BJ (cell line): ENCODE measurements at places on chromosomes 4 and X.

DNA sequence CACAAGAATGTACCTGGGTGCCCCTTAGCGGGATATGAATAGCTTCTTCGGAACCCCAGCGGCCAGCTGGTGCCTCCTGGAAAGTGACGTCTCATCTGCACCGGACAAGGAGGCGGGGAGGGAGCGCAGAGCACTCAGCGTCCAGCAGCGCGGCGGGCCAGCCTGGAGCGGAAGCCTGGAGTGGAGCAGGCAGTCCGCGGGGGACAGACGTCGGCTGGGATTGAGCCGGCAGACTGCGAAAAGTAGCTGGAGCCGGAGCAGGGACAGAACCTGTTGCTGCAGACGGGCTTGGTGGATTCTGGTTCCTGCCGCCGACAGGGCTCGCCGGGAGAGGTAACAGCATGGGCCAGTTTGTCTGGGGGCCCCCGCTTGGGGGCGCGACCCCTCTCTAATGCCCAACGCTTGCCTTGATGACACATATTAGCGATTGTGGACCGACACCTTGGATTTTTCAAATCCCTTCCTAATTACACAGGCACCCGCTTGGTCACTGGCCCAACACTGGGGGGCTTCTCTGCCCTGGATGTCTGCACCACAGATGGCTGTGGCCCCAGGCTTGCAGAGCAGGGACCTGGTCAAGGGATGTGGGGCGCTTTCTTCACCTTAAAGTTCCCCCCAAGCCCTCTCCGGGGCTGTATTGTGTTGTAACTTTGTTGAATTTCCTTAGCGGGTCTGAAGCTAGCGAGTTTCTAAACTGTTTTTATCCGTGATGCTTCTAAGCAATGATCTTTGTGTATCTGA, at the start of gene NPFFR2:
NPFFR2 (plus strand) TSS at position 133 of the 741 bp plus-strand sequence. CDS start 96,592 bp downstream, outside the sequence.
- DNase-seq: no peak

GRCh38 chrX:74911494-74911893, 13.8 kb downstream of the NEXMIF start:
- DNase-seq: no peak

GRCh38 chr4:58935332-58935731, 1825.1 kb upstream of the IGFBP7 start:
- no peak for DNase-seq

DNA sequence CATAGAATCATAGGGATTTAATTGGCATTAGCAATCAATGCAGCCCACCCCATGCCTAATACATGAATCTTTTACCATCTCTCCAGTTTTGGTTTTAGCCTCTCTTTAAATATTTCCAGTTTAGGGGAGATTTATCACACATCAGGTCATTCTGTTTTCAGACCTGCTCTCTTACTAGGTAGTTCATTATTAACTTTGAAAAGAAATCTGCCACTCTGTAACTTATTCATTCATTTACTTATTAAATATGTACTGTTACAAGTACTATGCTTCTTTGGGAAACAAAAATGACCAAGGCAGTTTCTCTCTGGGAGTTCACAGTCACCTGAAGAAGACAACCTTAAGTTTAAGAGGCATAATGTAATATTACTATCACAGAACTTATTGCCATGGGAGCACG, 62.1 kb downstream of the USO1 start:
- no peak for DNase-seq

DNA sequence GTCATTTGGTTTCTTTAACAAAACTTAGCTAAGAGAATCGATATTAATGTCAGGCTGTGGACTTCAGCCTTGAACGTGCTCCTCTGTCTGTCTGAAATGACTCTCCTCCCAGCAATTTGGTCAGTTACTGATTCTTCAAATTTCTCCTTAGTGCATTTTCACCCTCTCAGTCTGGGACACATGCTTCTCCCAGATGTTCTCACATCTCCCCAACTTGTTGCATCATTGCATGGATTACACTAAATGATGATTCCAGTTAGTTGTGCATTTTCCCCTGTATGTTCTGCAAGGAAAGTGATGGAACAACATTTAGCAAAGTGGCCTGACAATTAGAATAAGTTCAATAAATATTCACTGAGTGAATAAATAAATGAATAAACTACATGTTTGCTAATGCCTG, 94.4 kb downstream of the NLGN4X start:
- no peak for DNase-seq

DNA sequence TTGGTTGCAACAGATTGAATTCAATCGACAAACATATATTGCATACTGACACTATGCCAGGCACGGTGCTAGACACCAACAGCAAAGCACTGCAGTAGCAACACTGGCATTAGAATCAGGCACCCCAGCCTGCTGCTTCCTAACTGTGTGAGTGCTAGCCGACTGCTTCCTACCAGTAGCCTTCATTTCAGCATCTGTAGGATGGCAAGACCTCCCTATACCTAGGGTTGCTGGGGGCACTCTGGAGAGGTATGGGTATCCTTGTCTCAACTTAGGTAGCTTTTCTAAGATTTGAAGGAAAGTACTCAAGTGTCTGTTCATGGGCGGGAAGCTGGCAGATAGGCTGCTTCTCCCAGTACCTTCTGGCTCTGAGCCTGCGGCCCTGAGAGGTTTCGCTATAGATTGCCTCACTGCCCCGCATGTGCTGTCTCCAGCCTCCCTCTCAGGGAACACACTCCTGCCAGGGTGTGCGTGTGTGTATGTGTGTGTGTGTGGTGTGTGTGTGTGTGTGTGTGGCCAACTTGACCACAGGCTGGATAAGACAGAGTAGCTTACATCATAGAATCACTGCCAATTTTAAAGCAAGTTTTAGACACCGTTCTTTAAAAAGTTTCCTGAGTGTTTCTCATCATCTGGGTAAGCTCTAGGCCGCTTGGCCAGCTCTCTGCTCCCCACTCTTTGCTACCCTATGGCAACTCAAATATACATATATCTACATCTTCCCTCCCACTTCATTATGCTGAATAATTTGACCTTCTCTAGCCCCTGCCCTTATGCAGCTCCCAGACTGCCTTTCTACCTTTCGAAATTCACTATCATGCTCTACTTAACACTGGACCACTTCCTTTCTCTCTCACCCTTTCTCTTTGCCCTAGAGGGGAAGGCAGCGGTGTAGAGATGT, 97.0 kb upstream of the PJA1 start:
- no peak for DNase-seq

DNA sequence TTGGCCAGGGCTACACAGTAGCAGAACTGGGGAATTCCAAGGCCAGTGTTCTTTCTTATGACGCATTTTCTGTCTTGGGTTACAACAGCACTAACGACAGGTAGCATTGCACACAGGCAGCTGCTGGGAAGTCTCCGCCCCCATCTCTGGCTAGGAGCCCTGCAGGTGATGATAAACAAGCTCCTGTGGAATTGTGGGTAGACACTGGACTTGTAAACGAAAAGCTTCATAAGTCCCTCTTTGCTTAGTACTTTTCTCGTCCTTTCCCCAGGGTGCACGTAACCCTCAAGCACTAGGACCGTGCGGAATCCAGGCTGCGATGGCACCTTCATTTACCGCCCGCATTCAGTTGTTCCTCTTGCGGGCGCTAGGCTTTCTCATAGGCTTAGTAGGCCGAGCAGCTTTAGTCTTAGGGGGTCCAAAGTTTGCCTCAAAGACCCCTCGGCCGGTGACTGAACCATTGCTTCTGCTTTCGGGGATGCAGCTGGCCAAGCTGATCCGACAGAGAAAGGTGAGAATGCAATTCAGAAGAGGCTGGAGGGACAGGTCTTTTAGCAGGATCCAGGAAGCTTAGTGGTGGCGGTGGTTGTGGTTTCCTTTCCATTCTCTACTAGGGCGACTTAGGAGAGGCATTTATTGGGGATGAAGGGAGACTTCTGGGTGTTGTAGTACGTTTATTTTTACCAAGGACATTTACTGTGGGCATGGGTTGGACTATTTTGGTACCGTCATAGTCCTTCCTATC, at the start of gene FAAH2:
FAAH2 (plus strand) TSS at position 200 of the 745 bp plus-strand sequence; CDS start at position 320, 120 bp downstream.
- no peak for DNase-seq

GRCh38 chr4:113687067-113687718, 74.3 kb downstream of the CAMK2D start:
- DNase-seq: no peak
